ENCODE measurements at places on chromosomes 1 and 21.

DNA sequence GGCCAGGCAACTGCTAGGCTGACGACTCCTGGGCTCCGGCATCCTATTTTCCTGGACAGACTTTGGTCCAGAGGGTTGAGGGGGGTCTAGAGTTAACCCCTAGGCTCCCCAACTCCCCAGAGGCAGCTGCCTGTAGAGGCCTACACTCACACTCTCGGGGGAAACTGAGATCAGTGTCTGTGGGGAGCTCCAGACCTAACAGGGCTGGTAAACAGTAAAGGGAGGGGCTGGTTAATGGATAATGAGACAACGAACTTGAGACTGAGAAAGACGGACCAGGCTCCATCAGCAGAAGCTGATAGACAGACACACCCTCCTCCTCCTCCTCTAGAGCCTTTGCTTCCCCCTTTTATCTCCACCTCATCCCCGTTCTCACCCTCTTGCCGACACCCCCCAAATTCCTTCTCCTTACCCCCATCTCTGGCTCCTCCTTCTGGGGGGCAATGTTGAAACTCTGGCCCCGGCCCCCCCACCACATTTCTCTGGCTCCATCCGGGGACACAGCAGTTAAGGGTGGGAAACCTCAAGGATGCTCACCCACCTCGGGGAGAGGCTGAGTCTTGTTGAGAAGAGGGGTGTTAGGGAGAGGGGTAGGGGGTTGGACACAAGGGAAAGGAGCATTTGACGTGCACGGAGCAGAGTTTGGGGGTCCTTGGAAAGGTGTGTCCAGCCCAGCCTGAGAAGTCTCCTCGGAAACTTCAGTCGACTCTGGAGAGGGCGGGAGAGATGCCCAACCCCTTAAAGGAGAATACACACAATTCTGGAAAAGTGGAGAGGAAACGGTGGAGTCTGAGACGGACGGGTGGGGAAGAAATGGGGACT is at the start of gene MTMR11:
MTMR11 (minus strand) TSS at position 710 of the 822 bp plus-strand sequence; CDS start at position 478, 232 bp downstream.
- no peak for DNase-seq

DNA sequence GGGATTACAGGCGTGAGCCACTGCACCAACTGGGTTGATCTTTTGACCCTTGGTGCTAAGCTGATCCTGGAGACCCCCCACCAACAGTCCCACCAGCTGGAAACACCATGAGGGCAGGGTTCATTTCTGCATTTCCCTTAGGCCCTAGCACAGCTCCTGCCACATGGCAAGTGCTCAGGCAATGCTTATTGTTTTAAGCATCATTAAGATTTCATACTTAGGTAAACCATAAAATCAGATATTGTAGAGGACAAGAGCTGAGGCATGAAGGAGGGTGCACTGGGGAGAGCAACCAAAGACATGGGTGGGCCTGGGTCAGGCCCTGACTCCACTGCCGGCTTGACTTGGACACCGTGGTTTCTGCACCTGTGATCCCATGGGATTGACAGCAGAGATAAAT is 17.7 kb downstream of the CHIT1 start:
- no peak for DNase-seq

DNA sequence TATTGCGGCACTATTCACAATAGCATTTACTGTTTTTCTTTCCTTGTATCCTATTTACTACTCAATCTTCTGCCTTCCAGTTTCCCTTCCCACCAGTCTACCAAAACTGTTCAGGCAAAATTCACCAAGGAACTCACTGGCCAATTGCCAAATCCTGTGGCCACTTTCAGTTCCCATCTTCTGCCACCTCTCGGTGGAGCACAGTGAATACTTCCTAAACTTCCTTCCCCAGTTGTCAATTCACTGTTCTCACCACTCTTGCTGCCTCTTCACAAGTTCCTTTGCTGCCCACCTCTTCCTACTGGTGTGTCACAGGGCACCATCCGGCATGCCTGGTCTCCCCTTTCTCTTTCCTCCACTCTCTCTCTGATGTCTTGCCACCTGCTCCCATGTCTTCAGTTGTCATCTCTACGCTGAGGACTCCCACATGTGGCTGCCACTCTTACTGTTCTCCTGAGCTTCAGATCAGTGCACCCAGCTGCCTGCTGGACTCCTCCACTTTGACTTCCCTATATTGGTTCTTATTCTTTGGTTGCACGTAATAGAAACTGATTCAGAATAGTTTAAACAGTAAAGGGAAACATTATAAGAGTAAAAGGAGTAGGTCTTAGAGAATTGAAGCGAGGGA is 114.4 kb downstream of the PIK3R3 start:
- DNase-seq: no peak

DNA sequence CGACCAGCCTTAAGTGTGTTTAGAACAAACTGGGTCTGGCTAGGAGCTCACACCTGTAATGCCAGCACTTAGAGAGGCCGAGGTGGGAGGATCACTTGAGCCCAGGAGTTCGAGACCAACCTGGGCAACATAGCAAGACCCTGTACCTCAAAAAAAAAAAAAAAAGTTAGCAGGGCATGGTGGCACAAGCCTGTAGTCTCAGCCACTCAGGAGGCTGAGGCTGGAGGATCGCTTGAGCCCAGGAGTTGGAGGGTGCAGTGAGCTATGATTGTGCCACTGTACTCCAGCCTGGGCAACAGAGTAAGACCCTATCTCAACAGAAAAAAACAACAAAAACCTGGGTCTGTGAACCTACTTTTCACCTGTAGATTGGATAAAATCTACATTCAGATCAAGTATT is 54.6 kb downstream of the PIK3CD start:
- no peak for DNase-seq

- no peak for DNase-seq
These were observed 5.3 kb upstream of the ID3 start for GRCh38 chr1:23564529-23565122.
